NCI-H2227 treated with DMSO at 0.1 percent for 48 hours (cell line): ENCODE measurements at places on chromosomes 3 and 15.
A peak's percentile ranks its signal among the peaks of the same experiment; 100 is the strongest.

- peak; percentile 76 for DNase-seq
Measured at GRCh38 chr3:44712455-44713075, at the start of gene ZNF502. ZNF502 (plus strand) TSS chr3:44712660; CDS start chr3:44720262, 7,602 bp downstream.

DNA sequence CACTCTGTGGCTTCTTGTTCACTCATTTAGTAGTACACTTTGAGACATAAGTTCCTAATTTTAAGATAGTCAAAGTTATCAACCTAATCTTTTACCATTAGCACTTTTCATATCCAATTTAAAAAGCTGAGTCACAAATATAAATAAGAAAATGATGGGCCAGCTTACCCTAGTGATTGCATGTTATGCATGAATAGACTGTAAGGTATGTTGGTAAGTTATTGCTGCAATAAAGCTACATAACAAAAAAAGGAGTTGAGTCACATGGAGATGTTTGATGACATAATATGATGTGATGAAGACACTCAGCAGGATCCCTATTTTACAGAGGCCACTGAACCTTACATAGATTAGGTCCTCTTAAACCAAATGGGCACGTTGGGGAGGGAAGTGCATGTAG, 161.3 kb downstream of the OCA2 start:
- no peak for DNase-seq

- DNase-seq, result peak; percentile 76
Measured at GRCh38 chr3:51953445-51953844, 1.7 kb upstream of the GPR62 start.

- DNase-seq, result no peak
Measured at GRCh38 chr3:4078903-4079302, 224.3 kb upstream of the SETMAR start.

DNA sequence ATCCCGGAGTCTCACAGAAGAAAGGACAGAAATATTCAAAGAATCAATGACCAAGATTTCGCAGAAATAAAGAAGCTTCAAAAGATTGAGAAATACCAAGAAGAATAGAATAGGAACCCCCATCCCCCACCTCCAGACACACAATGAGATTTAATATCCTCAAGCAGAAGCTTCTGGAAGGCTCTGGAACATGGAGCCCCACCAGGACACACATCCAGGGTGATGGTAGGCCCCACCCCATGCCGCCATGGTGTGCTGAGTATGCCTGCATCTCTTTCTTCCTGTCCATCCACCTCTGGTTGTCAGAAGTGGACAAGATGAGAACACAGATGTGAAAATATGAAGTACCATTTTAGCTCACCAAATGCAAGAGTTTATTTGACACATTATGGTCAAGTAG, 19.3 kb downstream of the PRR23E start:
- no peak for DNase-seq

- DNase-seq, result no peak
Measured at GRCh38 chr15:53811530-53811929, 52.1 kb upstream of the WDR72 start.

- DNase-seq, result peak; percentile 53
Measured at GRCh38 chr15:56243163-56244037, at the start of gene RFX7. RFX7 (minus strand) TSS chr15:56243879; CDS start chr15:56243285, 594 bp downstream.

GRCh38 chr15:87575896-87576473, 680.6 kb downstream of the NTRK3 start:
- DNase-seq, result no peak

GRCh38 chr3:10234526-10235230, 13.6 kb upstream of the TATDN2 start:
- no peak for DNase-seq

- DNase-seq, result no peak
Measured at GRCh38 chr3:141306276-141306675, 62.0 kb upstream of the ZBTB38 start.
